SJSA1 (cell line): ENCODE measurements at places on chromosomes 3 and 15. TPM values are rescaled to one million over a fixed set of nuclear protein-coding genes. Genes with fewer than 3 reads are reported as not detected.

Gene COLQ
- total RNA-seq: 0.29 TPM in 1 of 2 replicates, not detected in the other

Gene CYP1A1
- 0.18 TPM in 1 of 2 replicates, not detected in the other for total RNA-seq

Gene HES1
- total RNA-seq: 39.2 and 44.1 TPM in 2 replicates

Gene GPR149
- total RNA-seq: not detected in 2 replicates

Gene POPDC2
- 0.97 TPM in 1 of 2 replicates, not detected in the other for total RNA-seq
